ENCODE measurements at places on chromosomes 7 and 10.

DNA sequence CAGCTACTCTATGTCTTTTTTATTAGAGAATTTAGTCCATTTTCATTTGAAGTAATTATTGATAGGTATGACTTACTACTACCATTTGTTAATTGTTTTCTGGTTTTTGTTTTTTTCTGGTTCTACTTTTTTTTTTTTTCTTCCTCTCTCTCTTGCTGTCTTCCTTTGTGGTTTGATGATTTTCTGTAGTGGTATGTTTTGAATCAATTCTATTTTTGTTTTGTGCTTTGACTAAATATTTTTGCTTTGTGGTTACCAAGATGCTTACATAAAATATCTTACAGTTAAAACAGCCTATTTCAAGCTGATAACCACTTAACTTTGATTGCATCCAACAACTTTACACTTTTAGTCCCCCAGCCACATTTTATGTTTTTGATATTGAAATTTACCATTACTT, 3.3 kb upstream of the OR2F2 start:
- no peaks in the 10 kb centered on the region for H3K36me3 ChIP-seq
- H3K4me1 ChIP-seq = no peaks in the 10 kb centered on the region
- H3K27me3 ChIP-seq = no peaks in the 10 kb centered on the region
- no peak overlapping the region for H3K27ac ChIP-seq

DNA sequence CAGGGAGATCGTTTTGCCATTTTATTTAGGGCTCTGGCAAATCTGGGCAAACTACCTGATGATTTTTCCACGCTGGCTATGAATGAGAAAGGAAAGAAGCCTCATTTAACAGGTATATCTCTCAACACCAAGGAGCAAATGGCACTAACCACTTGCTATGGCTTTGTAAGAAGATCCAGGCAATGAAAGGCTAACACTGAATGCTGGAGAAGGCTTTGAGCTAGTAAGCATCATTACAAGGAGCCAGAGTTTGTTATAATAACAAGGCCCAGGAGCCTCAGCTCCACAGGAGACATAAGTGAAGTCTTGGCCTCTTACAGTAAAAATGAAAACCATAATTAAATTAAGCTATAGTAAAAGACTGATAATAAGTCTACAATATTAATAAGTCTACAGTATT, 123.1 kb downstream of the CNOT4 start:
- H3K27ac ChIP-seq = no peak overlapping the region
- no peak overlapping the region for H3K4me3 ChIP-seq
- no peaks in the 10 kb centered on the region for H3K36me3 ChIP-seq
- peaks cover 3% of the 10 kb centered on the region for H3K4me1 ChIP-seq

DNA sequence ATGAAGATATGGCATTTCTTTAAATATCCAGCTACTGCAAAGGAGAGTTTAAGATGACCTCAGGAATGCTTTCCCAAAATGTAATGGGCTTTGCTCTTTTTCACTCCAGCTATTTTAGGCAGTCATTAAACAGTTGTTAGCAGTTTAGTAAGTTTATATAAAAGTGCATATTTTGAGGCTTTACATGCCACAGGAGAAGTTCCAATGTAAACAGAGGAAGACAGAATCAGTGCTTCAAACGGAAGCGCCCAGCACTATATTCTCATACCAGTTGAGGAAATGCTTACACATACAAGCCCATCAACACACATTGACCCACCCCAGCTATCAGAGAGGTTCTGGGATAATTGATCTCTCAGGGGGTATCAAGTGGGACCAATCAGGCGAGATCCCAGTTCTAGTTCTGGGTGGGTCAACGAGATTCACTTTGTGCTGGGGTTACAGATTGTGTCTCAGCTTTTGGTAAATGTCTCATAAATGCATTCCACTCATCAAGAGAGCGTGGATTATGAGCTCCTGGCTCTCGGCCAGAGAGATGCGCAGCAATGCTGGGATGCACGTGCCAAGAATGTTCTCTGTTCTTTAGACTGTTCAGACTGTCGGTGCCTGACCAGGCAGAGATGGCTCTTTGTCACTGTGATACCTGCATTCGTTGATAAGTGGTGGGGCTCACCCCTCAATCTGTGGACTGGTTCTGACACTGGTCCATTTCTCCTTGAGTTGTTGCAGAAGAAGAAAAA, 55.0 kb downstream of the CACNB2 start:
- no peaks in the 10 kb centered on the region for H3K36me3 ChIP-seq
- no peak for DNase-seq
- no peak overlapping the region for H3K4me3 ChIP-seq

GRCh38 chr7:12685550-12685949, 1.9 kb upstream of the ARL4A start:
- H3K4me3 ChIP-seq = no peak overlapping the region
- H3K4me1 ChIP-seq = peaks cover 22% of the 10 kb centered on the region
- no peak overlapping the region for H3K27ac ChIP-seq
- H3K27me3 ChIP-seq = no peaks in the 10 kb centered on the region
- no peak for DNase-seq

DNA sequence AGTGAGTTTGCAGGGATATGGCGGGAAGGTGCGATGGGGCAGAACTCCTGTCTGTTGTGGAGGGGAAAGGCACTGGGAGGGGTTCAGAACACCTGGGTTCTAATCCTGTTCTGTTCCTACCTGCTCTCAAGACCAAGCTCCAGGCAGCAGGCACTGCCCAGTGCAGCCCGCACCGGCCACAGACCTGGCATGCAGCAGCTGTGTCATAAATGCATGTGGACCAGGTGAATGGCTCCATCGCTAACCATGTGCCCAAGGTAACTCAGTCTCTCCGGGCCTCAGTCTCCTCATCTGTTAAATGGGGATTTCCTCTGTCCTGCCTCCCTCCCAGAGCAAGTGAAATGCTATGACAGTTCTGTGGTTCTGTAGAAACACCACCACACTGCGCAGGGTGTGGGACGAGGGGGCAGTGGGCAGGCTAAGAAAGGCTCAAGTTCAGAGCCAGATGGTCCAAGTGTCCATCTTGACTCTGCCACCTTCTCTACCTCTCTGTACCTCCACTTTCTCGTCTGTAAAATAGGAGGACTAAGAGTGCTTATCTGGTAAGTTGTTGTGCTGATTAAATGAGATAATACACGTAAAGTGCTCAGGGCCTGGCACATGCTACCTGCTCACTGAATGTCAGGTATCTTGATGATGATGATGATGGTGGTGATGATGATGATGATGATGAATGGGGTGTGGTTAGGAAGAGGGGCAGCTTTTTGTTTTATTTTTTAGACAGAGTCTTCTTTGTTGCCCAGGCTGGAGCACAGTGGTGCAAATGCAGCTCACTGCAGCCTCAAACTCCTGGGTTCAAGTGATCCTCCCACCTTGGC, 22.9 kb downstream of the ATP6V1F start:
- no peak overlapping the region for H3K4me3 ChIP-seq
- peaks cover 7% of the 10 kb centered on the region for H3K4me1 ChIP-seq
- no peak overlapping the region for H3K27ac ChIP-seq
- H3K36me3 ChIP-seq = no peaks in the 10 kb centered on the region
- no peaks in the 10 kb centered on the region for H3K27me3 ChIP-seq

- DNase-seq = no peak
- no peak overlapping the region for H3K4me3 ChIP-seq
- no peak overlapping the region for H3K27ac ChIP-seq
- no peaks in the 10 kb centered on the region for H3K36me3 ChIP-seq
- no peaks in the 10 kb centered on the region for H3K27me3 ChIP-seq
These were observed 374.6 kb downstream of the KIF20B start for GRCh38 chr10:90075995-90076394.
